ENCODE measurements at places on chromosomes 11 and 22.

DNA sequence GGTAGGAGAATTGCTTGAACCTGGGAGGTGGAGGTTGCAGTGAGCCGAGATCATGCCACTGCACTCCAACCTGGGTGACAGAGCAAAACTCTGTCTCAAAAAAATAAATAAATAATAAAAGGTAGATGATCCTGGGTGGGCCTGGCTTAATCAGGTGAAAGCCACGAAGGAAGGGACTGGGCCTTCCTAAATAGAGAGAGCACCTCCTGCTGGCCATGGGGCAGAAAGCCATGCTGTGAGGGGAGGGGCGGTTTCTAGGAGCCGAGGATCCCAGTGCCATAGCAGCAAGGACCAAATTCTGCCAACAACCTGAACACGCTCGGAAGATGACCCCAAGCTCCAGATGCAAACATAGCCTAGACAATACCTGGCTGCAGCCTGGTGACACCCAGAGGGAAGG, 24.5 kb upstream of the DGKZ start:
- DNase-seq = no peak

DNA sequence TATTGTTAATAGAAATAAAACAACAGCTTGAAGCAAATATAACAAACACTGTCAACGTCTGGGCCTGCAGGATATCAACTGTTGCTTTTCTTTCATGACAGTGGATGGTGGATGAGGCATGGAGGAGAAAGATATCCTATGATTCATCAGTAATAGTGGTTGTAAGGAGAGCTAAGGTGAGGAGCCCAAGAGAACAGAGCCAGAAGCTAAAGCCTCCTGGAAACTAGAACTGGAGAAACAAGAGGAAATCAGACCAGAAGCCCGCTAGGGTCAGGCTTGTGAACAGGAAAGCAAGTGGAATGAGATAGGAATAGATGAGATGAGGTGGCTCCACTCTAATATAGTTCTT, 37.7 kb upstream of the MMP12 start:
- DNase-seq = no peak

GRCh38 chr11:130300567-130300966, 14.2 kb downstream of the ZBTB44 start:
- DNase-seq = no peak

DNA sequence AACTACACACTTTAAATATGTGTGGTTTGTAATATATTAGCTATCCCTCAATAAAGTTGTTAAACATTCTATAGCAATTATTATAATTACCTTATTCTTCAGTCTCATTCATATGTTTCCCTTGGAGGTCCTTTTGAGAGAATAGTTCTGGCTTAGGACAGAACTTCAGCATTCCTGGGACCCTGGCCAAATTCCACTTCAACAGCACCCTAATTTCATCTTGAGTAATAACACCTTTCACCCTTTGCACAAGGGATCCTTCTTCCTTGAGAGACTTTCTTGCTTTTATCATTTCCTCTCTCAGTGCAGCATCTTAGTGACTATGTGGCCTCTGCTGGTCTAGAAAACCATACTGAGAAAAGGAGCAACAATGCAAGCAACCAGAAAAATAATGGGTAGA, 255.9 kb downstream of the C11orf87 start:
- DNase-seq = no peak

DNA sequence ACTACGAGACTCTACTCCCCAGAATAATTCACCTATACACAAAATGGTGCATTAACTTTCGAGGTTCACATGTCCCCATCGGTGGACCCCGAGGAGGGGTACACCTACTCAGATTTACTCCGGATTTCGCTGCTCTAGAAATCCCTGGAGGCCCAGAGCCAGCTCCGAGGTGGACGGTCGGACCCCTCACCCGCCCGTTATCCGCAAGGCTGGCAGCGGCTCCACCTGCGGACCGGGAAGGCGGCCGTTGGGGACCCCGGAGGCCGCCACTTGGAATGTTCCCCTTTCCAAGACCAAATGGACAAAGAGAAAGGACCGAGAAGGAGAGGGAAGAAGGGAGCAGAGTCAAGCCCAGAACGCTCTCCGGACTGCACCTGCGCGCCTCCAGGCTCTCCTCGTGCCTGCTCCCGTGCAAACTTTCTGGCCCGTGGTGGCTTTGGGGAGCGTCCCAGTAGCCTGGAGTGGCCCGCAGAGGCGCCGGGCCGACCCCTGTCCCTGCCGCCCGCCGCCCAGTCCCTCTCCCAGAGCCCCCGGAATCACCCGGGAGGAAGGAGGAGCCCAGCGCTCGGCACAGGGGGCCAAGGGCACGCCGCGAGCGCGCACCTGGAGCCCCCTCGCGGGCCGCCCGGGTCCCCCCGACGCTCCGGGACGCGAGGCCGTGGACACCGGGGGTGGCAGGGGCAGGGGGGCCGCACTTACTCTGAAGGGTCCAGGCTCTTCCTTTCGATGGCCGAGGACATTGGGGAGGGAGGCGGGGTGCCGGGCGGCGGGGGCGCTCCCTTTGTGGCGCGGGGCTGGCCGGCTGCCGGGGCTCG, 23.0 kb downstream of the LMO2 start:
- DNase-seq = no peak

GRCh38 chr11:16326679-16327297, 29.6 kb downstream of the SOX6 start:
- DNase-seq = no peak

Measured in NCI-H510A treated with DMSO at 0.1 percent for 48 hours (cell line).